C1 segment of cervical spinal cord (tissue), 14 donors: ENCODE measurements at places on chromosomes 2 and 18.

DNA sequence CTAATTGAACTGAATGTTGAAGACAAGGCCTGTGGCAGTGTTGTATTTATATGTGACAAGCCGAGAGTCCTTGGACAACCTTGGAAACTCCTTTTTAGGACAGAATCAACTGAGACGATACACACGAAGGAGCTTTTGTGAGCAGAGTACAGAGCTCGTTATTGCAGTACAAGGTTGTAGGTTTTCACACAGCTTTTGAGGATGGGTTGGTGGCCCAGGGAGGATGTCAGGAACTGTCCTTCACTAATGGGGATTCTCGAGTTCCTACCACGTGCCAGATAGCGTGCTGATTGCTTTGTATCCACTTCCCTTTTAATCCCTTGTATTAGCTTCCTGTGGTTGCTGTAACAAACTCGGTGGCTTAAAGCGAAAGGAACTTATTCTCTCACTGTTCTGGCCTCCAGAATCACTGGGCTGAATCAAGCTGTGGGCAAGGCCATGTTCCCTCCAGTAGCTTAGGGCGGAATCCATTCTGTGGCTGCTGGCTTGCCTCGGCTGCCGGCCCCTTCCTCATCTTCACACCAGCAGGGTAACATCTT is 20.2 kb downstream of the INPP4A start:
- DNase-seq, result no peak

DNA sequence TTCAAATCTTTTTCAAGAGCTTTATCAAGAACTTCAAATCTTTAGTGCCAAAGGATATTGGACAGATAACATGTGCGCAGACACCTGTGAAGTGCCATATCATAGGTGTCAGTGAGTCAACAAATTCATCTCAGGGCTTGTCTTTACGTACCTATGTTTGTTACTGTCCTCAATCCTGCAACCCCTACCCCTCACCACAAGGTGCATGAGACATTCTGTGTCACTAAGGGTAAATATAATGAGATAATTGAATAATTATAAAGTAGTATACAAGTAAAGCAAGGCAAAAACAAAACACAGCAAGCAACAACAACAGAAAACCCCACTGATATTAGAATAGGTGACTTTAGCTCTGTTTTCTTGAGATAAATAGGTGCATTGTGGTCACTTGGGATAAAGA is 1495.8 kb upstream of the TMEFF2 start:
- DNase-seq, result no peak

- DNase-seq, result no peak
Measured at GRCh38 chr18:55064760-55065159, 105.5 kb upstream of the CCDC68 start.

GRCh38 chr2:144522176-144522896 is 2.4 kb upstream of the ZEB2 start:
- no peak for DNase-seq

- DNase-seq, result no peak
Measured at GRCh38 chr2:66872081-66872985, 437.4 kb downstream of the MEIS1 start.

DNA sequence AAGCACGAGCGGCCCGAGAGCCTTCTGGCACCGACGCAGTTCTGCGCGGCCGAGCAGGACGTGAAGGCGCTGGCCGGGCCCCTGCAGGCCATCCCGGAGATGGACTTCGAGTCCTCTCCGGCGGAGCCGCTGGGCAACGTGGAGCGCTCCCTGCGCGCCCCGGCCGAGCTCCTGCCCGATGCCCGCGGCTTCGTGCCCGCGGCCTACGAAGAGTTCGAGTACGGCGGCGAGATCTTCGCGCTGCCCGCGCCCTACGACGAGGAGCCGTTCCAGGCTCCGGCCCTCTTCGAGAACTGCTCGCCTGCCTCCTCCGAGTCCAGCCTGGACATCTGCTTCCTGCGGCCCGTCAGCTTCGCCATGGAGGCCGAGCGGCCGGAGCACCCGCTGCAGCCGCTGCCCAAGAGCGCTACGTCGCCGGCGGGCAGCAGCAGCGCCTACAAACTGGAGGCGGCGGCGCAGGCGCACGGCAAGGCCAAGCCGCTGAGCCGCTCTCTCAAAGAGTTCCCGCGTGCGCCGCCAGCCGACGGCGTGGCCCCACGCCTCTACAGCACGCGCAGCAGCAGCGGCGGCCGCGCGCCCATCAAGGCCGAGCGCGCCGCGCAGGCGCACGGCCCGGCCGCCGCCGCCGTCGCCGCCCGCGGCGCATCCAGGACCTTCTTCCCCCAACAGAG is 70.4 kb downstream of the ARHGEF33 start:
- no peak for DNase-seq

DNA sequence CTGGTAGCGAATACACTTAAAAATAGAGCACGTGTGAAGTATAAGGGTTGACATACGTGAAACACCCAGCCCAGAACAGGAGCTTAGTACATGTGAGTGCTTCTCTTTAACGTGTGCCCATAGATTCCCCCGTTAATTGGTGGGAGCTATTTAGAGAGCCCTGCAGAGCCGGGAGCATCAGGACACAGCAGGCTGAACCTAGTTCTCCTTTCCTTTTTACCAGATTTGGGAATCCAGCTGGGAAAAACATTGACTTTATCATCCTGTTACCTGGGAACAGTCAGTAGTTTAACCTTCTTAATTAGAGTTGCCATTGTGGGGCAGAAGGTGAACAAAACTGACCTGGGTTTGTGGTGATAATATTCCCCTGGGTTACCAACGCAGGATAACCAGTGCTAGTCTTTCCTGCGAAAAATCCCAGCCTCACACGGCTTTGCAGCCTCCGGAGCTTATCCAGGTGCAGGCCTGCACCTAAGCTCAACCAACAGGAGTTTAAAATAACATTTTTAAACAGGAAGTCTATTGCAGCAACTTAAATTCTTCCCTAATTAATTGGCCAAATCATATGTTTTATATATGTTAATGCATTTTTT is 78.1 kb upstream of the SPTBN1 start:
- no peak for DNase-seq

DNA sequence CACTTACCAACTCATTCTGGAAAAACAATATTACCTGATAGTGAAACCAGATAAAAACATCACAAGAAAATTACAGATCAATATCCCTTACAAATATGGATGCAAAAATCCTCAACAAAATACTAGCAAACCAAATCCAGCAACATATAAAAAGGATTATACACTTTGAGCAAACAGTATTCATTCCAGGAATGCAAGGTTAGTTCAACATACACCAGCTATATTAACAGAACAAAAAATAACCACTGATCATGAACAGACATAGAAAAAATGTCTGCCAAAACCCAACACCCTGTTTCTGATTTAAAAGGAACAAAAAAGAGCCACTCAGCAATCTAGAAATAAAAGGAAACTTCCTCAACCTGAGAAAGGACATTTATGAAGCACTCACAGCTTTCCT is 62.1 kb downstream of the TLK1 start:
- DNase-seq, result no peak

- no peak for DNase-seq
Measured at GRCh38 chr18:9081940-9082339, 20.6 kb upstream of the NDUFV2 start.

GRCh38 chr2:239050252-239050649 is 202.4 kb downstream of the TWIST2 start:
- no peak for DNase-seq

- no peak for DNase-seq
Measured at GRCh38 chr18:9961041-9961440, 47.2 kb downstream of the VAPA start.

DNA sequence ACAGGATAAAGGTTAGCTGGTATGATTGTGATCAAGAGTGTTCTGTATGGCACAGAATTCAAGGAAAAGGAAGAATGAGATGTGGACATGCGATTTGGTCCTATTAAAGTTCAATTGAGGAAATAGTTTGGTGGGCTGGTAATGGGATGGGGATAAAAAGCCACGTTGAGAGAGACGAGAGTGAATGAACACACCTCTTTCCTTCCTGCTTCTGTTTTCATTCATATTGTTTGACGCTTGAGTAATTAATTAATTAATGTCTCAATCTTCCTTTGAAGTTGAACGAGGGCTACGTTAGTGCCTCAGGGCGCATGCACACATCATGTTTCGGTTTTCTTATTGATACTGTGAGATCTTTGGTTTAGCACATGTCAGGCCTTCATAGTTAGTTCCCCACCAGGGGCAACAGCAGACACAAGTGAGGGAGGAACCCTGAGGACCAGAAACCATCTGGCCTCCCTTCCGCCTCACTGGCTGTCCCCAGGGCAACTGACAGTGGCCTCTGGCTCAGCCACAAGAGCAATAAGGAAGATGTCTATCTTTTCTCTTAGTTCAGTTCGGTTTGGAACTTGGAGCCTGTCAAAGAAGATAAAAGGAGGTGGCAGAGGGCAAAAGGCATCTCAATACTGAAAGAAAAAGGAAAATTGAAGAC is 116.0 kb downstream of the LIPG start:
- DNase-seq, result no peak

DNA sequence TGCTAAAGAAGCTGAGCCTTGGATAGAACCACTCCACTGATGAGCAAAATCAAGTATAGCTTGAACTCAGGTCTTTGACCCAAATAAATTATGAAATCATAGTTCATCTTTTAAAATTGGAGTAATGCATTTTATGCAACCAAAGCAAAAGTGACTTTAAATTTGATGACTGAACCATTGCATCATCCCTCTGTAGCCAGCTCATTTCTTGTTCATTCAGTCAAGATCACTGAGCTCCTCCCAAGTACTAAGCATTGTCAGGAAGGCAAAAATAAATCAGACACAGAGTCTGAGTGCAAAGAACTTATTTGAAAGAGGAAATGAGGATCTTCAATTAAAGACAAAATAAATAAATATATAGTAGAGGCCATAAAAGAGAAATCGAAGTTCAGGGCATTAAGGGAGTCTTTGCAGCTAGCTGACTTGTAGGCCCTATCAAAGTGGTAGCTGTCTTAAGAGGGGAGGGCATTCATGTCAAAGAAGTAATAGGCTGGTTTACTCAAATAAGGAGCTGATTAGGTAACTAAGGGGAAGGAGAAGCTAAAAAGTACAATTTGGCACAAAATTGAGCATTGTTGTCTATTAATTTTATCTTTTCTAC is 411.8 kb downstream of the MTX2 start:
- DNase-seq, result no peak

- DNase-seq, result no peak
Measured at GRCh38 chr2:49111456-49111855, 42.9 kb downstream of the FSHR start.

DNA sequence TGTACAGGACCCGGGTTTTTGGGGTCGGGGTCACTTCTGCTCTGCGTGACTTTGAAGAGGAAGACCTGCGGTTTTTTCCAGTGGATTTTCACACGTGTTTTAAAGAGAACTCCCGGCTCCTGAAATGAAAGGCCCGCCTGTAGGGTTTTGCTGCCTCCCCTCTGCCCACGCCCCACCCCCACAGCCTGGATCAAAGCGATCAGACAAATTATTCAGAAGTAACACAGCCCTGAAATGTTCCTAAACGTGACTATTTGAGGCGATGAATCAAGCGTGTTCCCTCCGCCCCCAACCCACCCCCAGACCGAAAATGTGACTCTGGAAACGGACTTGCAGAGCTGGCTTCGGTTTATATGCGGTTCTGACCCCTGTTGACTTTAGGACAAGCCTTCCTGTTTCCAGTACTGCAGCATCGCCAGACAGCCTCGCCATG is 28.7 kb upstream of the SMIM21 start:
- DNase-seq, result no peak

- no peak for DNase-seq
Measured at GRCh38 chr2:23420091-23420839, 35.3 kb downstream of the KLHL29 start.

DNA sequence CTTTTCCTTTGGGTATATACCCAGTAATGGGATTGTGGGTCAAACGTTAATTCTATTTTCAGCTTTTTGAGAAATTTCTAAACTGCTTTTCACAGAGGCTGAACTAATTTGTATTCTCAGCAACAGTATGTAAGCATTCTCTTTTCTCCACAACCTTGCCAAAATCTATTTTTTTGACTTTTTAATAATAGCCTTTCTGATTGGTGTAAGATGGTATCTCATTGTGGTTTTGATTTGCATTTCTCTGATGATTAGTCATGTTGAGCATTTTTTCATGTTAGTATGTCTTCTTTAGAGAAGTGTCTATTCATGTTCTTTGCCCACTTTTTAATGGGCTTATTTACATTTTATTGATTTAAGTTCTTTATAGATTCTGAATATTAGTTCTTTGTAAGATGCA is 145.5 kb downstream of the TRABD2A start:
- no peak for DNase-seq

GRCh38 chr2:47177043-47177565 is 22.0 kb upstream of the STPG4 start:
- DNase-seq, result no peak

- DNase-seq, result no peak
Measured at GRCh38 chr2:162244541-162245031, 1.3 kb upstream of the FAP start.

DNA sequence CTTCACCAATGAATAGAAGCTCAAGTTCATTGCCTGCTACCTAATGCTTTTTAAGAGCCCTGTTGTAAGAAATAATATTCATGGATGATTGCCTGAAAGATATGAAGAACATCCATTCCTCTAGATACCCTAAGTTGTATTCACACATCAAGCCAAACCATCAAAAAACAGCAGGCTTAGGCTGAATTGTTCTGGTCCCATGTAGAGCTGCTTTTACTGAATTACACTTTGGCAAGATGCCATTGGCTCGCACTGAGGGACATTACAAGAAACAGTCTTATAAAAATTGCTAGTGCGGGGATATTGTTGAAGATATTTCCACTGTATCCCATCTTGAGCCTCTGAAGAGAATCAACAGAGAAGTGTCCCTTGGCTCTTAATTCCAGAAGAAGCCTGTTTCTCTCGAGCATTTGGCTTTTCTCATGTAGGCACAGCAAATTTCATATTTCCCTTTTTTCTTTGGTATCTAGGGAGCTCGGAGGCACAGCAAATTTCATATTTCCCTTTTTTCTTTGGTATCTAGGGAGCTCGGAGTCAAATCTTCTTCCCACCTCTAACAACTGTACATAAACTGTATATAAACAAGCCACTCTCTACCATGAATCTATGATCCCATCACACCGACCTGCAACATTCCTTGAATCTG is 107.5 kb downstream of the COLEC12 start:
- no peak for DNase-seq

DNA sequence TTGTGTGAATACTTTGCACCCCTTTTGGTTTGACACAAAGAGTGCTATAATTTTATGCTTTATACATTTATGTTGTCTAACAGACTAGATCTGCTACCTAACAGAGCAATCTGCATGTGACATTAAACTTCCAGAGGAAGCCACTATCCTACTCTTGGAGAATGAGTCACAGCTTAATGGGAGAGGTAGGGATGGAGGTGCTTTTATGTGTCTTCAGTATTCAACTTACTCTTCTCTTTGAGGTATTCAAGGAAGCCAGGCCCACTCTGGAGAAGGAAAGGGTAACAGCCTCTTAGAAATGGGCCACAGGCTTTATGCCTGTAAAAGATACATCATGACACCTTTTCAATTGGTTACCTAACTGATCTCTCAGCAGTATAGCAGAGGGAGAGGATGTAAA is 85.8 kb upstream of the NEUROD1 start:
- DNase-seq, result no peak

- no peak for DNase-seq
Measured at GRCh38 chr18:48676346-48676745, 137.5 kb downstream of the CTIF start.

- no peak for DNase-seq
Measured at GRCh38 chr18:43800584-43800983, 523.3 kb upstream of the SYT4 start.

- no peak for DNase-seq
Measured at GRCh38 chr2:234292205-234292961, 204.5 kb downstream of the ARL4C start.
